Activated naive CD4-positive, alpha-beta T cell (primary cell): ENCODE measurements at places on chromosomes 3 and 15.

DNA sequence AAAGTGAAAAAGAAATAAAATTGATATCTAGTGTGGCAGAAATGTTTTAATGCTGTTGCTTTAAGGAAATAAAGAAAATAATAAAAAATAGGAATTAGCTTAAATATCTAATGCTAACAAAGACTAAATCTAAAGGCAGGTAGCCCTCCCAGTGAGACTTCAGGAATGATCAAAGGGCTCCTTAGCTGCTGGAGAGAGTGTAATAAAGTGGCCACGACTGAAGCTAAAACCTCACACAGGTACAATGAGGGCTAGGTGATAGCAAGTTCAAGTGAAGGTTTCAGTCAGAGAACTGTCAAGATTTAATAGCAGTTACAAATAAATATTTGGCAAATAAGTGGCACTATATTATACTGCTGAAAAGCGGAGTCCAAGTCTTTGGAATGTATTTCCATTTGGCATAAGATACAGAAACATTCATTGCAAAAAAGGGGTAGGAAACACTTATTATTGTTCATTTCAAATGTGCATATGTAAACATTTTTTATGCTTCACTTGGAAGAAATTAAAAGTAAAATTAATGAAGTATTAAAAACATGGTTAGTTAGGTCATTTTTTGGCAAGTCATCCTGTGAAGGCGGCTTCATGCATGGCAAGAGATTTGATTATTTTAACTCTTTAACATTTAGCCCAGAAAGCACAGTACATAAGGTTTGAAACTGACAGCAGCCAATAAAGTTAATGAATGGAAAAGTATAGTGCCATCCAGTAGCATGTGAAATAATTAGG lies 168.2 kb downstream of the ECT2 start:
- DNase-seq = no peak

DNA sequence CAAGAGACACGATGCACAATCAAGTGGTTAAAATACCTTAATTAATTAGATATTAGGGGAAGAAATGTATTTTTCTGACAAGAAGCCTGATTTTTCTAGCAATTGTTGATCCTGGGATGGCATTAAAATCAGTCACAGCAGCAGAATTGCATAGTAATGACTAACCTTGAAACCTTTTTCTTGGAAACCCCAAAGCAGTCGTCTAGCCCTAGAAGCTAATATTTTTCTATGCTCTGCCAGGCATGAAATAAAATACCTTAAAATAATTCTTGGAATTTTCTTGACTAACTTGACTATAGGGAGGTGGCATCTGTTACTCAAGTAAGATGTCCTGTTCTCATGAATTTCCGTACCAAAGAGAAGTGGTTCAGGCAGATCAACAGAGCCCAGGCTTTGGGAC lies 204.1 kb downstream of the THRB start:
- DNase-seq = no peak

- DNase-seq = no peak
Observed at GRCh38 chr3:107521469-107522059, 1.2 kb upstream of the BBX start.

DNA sequence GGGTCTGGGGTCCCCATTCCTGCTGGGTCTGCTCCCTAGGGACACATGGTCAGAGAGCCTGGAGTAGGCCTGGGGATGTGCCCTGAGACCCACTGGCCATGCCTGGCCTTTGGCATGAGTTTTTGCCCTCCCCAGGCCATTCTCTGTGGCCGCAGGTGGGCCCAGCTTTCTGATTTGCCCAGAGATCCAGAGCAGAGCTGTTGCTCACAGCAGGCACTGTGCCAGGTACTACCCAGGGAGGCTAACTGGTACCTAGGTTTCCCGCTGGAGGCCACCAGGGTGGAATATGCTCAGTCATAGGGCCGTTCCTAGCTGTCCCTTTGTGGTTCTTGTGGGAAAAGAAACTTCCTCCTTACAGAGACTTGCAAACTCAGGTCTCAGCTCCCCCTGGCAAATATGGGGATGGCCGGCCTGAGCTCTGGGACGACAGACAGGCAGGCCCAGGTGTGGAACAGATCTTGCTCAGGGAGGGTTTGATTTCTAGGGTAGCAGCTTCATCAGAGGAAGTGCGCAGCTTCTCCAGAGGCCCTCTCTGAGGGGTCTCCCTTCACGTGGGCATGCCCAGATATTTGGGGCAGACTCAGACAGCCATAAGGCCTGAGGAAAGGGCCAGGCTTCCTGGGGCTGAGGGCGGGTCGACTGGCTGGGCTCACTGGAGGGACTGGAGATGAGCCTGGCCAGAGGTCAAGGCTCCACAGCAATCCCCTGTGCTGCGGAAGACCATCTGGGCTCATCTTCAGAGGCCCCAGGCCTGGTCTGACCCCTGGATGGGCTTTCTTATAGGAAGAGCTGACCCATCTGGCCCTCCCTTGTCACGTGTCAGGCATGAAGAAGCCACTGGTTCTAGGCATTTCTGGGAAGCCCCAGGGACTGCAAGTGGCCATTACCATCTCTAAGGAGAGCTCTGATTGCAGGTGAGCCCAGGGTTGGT lies 28.0 kb downstream of the ACAA1 start:
- DNase-seq = no peak

DNA sequence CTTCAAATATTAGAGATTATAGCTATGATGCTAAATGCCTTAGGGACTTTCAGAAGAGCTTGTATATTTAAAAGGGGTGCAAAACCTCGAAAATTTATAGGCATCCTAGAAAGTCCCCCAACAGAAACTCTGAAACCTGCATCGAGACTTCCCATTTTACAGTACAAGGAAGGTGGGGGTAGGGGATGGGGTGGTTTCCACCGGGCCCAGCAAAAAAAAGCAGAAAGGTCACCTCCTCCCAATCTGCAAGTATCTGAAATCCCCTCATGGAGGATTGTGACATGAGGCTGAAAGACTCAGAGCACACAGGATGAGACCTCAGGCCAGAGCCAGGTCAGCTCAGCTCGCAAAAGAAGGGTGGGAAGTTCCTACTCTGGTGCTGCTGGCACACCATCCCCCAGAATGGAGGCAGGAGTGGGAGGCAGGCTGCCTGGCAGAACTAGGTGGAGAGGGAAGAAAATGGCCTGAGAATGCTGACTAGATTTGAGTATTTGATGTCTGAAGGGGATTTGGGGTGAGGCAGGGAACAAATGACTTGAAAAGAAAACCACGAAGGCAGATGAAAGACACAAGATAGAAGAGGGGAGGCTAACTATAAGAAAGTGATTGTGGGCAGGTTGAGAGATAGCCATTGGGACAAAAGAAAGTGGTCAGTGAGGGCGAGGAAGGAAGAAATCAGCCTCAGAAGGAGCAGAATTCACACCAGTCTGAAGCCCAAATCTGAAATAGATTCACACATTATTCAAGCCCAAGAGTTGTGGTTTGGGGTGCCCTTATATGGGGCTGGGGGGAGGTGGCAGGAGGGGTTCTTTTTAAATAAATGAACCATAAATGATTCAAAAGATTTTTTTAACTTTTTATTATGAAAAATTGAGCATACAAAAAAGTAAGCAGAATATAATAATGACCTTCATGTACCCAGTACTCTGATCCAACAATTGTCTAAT lies 22.5 kb upstream of the TSC22D2 start:
- DNase-seq = no peak

- DNase-seq = no peak
Observed at GRCh38 chr3:58524326-58524888, 12.6 kb downstream of the ACOX2 start.

GRCh38 chr3:180615954-180616353 lies 14.0 kb downstream of the TTC14 start:
- no peak for DNase-seq

DNA sequence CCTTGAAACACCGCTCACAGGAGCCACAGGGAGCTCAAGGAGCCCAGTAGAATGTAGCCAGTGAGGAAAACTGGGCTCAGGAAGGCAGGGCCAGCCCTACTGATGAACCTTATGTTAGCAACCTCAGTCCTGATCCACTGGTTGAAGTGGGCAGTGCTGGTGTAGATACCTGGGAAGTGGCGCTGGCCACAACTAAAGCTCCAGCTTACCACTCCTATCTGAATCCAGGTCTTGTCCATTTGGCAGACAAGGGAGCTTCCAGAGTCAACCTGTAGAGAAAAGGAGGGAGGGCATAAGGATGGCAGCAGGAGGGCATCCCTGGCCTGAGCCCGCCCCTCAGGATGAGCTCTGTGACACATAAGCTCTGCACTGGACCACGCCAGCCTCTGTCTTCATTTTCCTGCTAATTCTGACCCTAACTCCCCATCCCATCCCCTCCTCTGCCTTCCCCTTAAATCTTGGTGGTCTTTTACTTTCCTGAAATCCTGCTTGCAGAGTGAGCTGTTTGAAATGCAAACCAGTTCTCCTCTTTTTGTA lies 2.1 kb upstream of the PRSS50 start:
- no peak for DNase-seq

GRCh38 chr3:183619010-183619409 lies 16.4 kb upstream of the KLHL24 start:
- no peak for DNase-seq

DNA sequence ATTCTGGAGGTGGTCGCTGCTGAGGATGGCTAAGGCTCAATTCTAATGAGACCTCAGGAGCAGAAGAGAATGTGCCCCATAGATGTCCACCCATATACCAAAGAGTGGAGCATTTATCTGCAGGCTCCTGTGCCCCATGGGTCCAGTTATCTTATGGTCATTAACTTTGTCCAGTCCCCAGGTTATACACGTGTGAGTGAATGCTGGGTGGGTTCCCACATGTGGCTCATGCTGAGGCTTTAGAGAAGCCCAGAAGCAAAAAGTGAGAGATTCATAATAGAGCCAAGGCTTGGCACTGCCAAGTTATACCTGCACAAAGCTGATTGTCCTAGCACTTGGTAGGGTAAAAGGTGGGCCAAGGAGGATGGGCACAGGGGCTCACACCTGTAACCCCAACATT lies 30.0 kb upstream of the MINAR1 start:
- DNase-seq = no peak

DNA sequence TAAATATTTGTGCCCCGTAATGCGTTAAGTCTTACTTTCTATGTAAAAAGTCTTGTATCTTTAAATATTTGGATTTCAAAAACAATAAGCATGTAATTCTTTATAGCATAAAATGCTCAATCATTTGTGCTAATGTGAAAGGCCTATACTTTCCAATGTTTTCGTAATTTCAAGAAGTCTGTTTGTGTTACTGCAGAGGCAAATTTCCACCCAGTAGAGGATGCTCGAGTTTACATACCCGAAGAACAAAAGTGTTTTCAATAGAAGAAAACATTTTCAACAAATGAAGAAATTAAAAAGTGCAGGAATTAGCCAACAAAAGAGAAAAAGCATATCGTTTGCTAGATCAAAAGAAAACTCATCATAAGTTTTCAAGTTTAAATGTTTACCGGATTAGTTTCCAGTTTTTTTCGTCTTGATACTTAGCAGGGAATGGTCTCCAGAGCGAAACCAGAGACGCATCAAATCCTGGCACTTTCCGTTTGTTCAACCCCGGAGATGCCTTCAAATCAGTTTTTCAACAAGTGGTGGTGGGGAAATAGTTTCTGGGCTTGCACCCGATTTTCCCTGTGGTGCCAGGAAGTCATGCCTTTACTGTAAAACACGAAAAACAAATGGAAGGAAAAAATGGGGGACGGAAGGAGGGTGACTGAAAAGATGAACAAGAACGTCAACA lies 1.0 kb downstream of the CGGBP1 start:
- no peak for DNase-seq

DNA sequence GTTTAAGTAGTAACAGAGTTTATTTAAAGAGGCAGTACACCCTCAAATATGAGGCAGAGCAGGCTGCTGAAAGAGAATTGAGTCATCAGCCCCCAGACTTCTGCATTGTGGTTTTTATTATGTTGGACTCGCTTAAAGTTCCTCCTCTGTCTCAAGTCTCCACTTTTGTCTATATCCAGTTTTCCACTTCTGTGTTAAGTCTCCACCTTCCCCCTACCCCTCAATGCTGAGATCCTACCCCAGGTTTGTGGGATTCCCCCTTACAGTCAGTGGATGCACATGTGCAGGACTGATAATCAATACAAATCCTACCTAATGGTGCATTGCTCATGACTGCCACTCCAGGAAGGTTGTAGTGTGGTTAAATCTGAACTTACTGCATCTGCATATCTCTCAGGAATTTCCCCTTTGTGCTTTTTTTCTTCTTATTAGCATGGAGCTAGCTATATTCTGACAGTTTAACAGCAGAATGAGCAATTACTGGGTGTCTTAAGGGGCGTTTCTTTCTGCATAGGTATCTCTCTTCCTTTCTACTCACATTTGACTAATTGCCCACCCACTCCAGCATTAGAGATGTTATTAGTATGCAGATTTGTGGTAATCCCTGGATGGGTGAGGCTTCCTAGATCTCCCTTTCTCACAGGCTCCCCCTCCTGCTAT lies 11.9 kb upstream of the CD200R1L start:
- DNase-seq = no peak

DNA sequence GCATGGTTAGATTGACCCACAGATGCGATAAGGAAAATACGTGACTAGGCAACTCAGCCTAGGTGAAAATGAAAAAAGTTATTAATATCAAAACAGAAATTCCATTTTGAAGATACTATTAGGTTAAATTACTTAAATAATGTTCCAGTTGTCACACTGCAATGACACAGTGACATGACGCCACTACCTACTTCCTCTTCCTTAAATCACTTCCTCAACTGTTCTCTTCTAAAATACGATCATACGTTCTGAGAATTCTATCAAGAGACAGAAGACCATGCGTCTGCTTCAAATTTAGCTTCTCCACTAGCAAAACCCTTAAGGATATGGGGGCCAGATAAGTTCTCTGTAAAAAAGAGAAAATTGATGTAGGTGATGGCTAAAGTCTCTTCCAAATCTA lies 18.2 kb downstream of the CMTM6 start:
- no peak for DNase-seq

DNA sequence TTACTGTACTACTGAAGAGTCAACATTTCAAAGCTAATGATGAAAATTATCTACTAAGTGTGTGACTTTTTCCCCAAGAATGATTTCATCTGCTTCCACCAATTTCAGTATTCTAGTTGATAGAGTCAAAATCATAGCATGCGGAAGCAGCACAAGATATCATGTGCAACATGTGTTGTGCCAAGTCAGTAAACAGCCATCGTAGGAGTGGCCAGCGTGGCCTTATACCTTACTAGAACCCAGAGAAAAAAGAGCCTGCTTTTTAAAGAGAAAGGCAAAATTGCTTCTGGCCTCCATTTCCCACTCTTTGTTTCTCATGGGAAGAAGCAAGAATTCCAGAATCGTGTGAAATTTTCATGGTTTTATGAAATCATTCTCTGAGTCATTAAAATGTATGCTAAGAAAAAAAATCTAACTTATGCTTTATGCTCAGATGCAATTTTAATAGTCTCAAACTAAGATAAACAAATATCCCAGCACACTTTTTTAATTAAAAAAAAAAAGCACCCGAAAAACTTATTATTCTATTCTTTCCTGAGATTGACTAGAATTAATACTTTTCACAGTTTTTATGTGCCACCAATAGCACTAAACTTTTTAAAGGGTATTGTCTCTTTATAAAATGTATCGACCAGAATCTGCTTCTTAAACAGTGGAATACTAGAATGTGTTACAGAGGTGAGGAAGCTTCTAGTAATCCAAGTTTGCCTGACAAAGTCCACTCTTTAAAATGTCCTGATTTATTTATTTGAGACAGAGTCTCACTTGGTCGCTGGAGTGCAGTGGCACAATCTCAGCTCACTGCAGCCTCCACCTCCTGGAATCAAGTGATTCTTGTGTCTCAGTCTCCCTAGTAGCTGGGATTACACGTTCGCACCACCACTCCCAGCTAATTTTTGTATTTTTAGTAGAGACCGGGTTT lies 87.3 kb downstream of the MBNL1 start:
- no peak for DNase-seq

- DNase-seq = no peak
Observed at GRCh38 chr3:161939918-161940620, 443.5 kb downstream of the OTOL1 start.
